ENCODE measurements at places on chromosomes 3 and 15.

DNA sequence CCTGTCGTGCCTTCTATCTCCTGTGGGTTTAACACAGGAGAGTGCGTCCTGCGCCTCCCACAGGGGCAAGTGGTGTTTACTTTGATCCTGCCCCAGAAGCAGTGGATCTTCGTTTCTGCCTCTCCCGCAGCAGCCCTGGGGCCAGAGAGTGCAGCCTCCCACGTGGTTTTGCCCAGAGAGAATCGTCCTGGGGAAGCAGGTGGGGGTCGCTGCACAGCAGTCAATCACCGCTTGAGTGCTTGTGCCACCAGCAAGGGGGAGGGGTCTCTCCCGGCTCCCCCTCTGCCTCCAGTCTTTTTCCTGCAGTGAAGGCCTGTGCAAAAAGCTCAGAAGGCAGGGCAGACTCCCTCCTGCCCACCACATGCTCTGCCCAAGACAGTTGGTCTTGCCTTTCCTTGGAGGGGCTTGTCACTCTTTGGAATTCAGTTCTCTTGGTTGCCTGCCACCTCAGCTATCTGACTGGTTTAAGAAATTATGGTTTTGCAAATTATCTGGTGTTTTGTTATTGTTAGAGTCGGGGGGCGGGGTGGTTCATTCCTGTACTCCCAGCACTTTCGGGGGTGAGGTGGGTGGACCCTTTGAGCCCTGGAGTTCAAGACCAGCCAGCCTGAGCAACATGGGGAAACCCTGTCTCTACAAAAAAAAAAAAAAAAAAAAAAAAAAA lies 26.9 kb downstream of the STOML1 start:
- DNase-seq, result peak; percentile 61

DNA sequence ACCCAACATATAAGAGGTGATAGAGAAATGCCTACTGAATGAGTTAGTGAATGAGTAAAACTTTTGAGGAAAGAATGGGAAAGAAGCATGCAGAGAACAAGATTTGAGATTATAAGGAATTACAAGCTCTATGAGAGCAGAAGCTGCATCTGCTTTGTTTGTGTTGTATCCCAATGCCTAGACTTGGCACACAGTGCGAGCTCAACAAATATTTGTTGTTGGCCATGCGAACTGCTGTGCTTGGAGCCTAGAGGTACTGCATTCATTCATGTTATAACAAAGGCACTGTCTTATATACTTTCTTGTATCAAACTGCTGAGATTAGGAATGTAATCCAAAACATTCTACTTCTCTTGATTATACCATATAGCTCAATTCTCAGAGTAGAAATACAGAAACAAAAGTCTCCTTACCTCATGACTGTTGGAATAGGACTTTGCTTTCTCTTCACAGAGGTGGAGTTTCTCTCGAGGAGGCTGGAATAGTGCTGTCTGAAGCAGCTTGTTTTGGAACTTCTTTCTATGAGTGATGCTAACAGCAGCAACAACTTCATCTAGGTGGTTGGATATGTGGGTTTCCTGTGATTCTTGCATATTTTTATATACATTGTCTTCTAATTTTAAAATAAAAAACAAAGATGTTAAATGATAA lies 21.1 kb downstream of the TTC23 start:
- DNase-seq, result no peak

- DNase-seq, result no peak
These were observed 11.8 kb downstream of the AAGAB start for GRCh38 chr15:67242708-67243111.

DNA sequence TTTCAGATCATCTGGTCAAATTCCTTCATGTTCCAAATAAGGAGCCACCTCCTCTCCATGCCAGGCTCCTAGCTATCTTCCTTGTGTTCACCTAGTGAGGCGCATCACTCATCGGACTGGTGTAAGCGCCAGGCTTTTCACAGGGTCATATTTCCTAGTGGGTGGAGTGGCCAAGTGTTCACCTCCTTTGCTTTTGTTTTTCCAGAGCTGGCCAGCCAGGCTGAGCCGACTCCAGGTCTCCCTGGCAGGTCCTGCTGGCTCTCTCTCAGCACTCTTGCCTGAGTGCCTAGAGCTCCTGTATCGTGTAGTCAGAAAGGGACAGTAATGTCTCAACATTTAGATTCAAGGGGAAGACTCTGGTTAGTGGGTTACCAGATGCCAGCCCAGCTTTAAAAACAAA lies 31.0 kb downstream of the HEG1 start:
- no peak for DNase-seq

DNA sequence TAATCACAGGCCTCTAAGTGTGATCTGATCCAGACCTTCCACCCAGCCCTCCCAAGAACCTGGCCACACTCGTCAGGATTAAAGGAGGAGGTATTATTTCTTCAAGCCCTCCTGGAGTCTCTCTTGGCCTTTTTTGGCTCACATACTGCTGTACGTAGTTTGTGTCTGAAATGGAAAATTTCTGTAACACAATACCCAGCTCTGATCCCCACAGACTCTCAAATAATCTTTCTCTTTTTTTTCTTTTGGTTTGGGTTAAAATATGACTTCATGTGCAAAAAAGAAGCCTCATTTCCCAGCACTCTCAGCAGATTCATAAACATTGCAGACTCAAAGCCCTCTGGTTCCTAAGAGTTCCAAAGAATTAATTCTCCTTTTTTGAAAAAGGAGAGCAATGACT lies 96.5 kb upstream of the PHLDB2 start:
- no peak for DNase-seq

DNA sequence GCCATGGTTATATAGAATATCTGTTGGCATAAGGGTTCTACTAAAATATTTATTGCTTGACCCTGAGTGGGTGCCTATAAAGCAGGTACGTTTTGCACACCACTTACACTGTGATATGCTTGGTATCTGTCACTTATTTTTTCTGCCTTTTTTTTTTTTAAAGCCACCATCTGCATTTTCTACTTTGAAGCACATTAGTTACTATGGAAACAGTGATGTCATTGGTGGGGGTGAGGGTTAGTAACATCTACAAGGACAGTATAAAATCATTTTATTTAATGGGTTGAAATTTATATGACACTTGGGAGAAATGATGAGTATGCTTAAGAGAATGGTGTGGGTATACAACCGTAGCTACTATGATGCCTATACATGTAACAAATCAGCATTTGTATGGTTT lies 25.6 kb downstream of the SLCO3A1 start:
- no peak for DNase-seq

DNA sequence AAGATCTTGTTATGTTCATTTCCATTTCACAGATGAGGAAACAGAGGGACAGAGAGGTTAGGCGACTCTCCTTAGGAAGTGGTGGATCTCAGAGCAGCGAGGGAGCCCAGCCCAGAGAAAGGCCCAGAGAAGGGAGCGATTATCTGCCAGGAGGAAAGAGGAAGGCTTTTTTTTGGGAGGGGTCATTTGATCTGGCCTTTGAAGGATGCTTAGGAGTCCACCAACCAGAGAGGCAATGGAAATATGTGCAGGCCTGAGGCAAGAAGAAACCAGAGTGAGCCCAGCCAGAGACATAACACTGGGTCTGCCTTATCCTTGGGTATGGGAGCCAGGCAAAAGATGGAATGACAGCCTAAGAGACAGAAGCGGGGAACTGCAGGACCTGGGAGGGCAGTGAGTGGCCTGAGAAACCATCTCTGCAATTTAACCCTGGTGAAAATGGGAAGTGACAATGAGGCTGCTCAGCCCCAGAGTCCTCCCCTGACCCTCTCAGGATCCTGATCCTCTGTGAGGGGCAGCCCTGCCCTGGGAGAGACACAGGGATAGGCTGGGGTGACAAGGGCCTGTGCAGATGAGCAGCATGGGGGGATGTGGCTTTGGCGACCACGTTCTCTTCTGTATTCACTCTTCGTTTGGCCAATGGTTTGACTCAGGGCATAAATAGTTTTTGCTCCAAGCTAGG lies 163.2 kb downstream of the WNT7A start:
- no peak for DNase-seq

DNA sequence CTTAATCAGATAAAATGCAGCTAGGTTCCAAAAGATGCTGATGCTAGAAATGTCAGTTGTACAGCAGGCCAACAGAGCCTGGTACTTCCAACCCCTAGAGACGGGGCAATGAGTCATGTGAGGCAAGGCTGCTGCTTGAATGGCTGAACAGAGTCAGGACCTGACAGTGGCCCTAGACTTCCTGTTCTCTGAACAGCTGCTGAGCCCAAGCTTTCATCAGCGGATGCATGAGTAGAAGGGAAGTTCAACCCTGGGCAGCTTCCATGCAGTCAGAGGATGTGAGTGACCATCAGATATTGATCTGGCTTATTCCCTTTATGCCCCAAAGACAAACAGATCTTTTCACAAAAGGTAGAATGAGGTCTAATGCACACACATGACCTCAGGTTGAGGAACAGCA lies 282.9 kb upstream of the COL8A1 start:
- no peak for DNase-seq

- no peak for DNase-seq
These were observed 472.3 kb upstream of the CBLB start for GRCh38 chr3:106341087-106341486.

DNA sequence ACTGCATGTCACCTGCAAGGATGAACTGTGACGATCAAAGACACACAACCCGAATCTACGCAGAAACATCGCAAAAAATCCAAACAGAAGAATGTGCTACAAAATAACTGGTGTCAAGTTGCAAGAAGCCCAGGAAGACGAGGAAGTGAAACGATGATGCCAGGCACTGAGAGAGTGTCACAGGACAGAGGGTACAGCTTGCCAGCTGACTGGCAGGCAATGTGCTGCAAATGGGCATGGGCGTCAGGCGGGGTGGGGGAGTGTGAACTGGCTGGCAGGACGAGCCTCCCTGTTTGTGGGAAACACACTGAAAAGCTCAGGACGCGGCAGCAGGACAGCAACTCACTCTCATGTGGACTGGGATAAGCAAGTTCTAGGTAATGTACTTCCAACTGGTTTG lies 28.9 kb upstream of the OCA2 start:
- no peak for DNase-seq

DNA sequence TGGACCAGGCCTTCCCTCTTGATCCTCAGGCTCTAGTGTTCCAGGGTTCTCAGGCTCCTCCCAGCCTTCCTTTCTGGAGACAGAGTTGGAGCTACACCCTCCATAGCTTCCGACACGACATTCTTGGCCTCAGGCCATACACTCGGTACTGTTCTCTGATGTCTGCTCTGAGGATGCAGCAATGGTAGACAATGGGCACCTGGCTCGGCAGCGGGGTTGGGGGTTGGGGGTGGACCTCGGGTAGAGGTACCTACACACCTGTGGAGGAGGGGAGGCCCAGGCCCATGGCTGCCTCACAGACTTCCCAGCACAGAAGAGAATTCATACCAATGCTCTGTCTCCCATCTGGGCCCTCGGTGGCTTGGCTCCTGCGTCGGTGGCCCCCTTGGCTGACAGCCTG lies 21.4 kb downstream of the CCDC13 start:
- DNase-seq, result no peak

DNA sequence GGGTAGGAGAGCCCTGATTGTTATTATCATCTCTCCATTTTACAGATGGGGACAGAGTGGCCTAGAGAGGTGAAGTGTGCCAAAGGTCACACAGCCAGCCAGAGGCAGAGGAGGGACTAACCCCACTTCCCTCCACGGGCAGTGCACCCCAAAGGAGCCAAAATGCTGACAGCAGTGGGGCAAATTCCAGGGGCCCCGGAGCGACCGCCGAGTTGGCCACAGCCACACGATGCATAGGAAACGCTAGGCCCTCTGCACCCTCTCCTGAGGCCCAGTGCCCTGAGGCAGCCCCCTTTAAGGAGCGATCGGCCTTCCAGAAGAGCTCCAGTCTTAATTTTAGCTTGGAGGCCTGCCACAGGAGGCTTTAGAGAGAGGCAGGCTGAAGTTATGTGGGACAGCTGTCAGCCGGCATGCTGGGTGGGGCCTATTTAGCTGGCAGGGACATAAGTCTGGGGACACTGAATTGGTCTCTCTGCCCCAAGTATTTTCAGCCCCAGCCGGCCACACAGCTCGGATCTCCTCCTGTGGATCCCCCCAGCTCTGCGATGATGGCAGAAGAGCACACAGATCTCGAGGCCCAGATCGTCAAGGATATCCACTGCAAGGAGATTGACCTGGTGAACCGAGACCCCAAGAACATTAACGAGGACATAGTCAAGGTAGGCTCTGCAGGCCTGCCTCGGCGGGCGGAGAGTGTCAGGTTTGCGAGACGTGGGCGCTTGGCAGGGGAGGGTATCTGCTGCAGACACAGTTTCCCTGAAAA lies at the start of gene CAV3:
CAV3 (plus strand) TSS at position 471 of the 763 bp plus-strand sequence; CDS start at position 546, 75 bp downstream.
- DNase-seq, result no peak

GRCh38 chr3:122189357-122189756 lies 5.9 kb downstream of the CASR start:
- no peak for DNase-seq

DNA sequence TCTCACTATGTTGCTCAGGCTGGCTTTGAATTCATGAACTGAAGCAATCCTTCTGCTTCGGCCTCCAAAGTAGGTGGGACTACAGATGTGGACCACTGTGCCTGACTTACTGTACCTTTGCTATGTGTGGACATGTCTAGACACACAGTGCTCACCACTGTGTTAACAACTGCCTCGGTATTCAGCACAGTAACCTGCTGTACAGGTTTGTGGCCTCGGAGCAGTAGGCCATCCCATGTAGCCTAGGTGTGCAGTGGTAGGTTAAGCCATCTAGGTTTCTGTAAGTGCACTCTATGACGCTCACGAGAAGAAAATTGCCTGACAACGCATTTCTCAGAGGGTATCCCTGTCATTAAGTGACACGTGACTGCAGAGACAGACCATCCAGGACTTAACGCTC lies 70.3 kb downstream of the TAMM41 start:
- DNase-seq, result no peak

GRCh38 chr15:72421484-72421883 lies 23.4 kb downstream of the TMEM202 start:
- DNase-seq, result no peak

GRCh38 chr3:59443618-59444293 lies 393.9 kb upstream of the CFAP20DC start:
- DNase-seq, result no peak

DNA sequence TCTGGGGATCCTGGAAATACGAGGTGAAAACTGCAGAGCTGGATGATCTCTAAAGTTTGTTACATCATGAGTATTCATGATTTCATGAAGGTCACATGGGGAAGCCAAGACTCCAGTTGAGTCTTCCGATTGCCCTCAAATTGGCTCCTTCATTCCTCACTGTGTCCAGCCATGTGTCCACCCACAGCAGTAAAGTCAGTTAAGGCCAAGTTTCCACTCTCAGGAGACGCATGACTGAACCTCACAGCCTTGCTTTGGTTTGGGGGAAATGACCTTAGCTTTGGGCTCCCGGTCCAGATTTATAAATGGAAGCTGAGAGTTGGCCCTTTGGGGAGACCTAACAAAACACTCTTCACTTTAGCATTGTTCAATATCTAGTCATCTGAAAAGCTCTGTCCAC lies 289.7 kb upstream of the MCTP2 start:
- no peak for DNase-seq

DNA sequence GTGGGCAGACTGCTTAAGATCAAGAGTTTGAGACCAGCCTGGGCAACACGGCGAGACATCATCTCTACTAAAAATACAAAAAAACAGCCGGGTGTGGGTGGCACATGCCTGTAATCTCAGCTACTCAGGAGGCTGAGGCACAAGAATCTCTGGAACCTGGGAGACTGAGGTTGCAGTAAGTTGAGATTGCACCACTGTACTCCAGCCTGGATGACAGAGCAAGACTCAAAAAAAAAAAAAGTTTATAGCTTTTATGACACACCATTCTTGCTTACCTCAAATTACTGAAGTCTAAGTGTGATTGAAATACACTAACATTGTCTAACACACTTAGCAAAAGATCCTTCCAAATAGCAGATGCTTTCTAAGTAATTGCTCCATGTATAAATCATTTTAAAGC lies 207.6 kb downstream of the STAG1 start:
- DNase-seq, result no peak

- no peak for DNase-seq
These were observed 101.2 kb upstream of the ETV5 start for GRCh38 chr3:186209810-186210752.

- DNase-seq, result no peak
These were observed 100.2 kb downstream of the RYK start for GRCh38 chr3:134150476-134150875.
